ENCODE measurements at places on chromosomes 3 and 15.
A peak's percentile ranks its signal among the peaks of the same experiment; 100 is the strongest.

GRCh38 chr3:87145553-87145952 is 81.6 kb upstream of the CHMP2B start:
- DNase-seq, result no peak

DNA sequence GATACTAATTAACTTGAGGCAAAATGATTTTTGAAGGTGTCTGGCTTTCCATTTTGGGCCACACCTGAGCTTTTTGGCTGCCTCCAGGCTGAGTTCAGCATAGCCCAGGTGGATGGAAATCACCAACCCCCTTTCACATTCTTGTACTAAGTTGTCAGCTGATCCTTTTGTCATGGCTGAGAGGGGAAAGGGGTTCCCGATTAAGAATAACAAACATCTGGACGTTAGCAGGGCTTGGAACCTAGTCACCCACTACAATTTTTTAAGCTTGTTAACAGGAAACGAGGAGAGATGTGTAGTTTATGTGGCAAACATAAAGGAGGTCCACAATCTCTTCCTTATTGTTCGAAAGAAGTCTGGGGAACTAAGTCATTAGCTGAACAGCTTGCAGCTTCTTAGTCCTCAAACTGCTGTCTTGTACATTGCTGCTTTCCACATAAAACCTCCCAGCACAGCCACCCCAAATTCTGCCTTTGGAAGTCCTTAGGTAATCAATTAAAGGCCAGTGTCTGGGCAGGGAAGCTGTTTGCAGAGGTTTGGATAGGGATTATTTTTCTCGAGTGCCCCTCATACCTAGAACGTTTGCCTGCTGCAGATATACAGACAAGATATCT is 5.0 kb downstream of the NR2F2 start:
- no peak for DNase-seq

GRCh38 chr3:52651592-52651991 is 34.1 kb downstream of the PBRM1 start:
- no peak for DNase-seq

GRCh38 chr15:84609818-84610525 is 9.2 kb downstream of the ZSCAN2 start:
- DNase-seq, result no peak

GRCh38 chr15:52294881-52295420 is 653 bp downstream of the MYO5C start:
- DNase-seq, result no peak

GRCh38 chr3:11254876-11255275 is 17.3 kb upstream of the ATG7 start:
- no peak for DNase-seq

DNA sequence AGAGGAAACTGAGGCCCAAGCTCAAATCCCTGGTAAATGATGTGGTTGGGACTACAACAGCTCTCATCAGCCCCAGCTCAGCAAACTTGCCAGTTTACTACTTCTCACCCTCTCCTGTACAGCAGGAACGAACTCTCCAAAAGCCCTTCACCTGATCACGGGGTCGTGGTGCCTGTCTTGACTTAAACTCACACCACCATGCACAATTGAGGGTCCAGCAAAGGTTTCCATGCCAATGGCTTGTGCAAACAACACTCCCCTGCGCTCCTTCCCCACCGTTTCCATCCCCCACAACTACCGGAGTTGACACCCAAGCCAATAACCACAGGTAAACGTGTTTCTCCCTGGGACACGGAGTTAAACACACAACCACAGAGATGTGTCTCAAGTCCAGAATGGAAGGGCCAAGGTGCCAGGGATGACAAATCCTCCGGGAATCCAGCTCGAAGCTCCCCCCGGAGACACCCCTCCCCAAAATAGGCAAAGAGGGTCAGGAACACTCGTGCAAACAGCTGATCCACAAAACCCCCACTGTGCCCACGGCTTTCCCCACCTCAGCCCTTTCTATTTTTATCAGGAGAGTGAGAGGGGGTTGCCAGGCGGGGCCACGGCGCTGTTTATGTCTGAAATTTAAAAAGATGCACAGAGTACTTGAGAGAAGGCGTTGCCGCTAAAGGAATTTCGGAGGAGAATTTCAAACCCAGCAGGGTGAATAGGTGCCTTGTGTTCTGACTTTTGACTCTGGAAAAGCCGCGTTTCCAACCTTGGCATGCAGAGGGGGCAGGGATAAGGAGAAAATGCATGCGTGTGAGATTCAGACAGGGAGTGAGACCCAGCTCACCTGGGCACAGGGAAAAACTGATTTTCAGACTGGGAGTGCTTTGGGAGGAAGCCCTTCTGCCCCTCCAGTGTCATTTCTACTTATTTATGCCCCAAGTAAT is 10.6 kb upstream of the ACAN start:
- DNase-seq, result no peak

- peak; percentile 49 for DNase-seq
Measured at GRCh38 chr15:32717426-32718226, at the start of gene GREM1. Gene GREM1, plus strand, starts transcription at chr15:32718004. Its CDS starts 12,687 bp downstream, at chr15:32730691.

DNA sequence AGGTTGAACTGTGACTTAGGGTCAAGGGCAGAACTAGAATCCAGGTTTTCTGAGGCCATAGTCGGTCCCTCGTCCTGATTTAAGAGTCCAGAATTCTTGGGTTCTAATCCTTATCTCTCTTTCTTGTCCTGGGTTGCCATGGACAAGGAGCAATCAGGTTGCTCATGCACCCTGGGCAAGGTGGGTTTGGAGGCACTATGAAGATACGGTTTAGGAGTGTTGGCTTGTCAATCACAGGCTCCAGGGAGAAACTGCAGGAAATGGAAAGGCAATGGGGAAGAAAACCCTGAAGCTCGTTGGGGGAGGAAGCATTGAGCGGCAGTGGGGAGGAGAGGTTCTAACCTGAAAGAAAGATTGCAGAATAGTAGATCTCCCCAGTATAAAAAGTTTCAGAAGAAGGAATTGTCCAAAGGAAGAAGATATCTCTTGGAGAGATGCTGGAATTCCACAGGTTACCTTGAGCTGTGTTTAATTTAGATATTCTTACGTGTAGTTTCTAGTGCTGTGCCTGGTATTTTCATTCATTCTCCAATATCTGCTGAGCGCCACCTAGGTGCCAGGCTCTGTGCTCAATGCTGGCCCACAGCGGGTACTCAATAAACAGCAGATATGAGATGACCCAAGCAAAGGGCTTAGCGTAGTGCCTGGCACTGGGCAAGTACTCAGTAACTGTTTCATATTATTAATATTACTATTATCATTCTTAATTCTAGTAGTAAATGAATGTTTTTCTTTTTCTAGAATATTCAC is 2.0 kb downstream of the ACAN start:
- no peak for DNase-seq

DNA sequence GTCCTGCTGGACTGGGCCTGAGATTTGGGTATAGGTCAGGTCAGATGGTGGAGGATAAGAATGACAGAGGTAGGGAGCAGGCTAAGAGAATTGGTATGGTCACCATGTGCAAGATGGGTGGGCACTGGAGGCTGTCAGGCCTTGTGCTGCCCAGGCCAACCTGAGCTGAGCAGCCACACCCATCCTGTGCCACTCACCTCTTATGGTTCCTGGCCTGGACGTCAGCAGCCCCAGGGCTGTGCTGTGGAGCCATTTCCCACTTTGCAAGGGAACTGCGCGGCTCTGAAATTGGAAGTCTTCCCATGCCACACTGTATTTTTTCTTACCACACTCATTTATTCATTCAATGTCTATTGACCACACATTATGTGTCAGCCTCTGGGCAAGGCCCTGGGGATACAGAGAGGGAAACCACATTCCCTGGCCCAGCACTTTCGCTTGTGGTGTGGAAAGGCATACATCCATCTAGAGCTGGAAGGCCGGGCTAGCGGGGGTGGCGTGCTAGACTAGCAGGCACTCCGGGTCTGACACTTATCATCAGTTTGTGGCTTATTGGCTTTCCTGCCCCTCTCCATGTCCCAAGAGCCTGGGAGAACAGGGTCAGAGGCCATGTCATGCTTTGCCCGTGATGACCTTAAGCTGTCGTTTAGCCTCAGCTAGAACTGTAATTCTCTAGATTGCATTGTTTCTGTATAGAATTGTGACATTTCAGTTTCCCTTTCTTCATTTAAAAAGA is 51.1 kb upstream of the POLG start:
- DNase-seq, result no peak

DNA sequence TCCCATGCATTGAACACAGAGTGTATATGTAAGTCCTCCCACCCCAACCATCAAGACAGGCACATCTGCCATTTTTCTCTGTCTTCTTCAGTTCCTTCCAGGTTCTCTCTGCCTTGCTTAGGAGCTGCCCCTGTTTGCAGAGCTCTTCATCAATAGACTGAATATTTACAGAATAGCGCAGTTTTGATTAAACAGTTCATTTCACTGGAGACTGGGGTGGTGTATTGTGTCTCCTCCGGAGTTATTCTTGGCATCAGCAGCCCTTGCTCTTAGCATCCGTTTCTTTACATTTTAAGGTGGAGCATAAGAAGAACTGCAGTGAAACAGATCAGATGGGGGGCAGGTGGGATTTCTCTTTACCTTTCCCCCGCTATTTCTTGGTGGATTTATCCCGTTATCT is 87.7 kb downstream of the LIPC start:
- no peak for DNase-seq

Data from hippocampal formation (tissue), 2 donors.